ENCODE measurements at places on chromosomes 5 and 9.

- DNase-seq, result no peak
Observed at GRCh38 chr5:172722327-172722815, 48.6 kb downstream of the DUSP1 start.

DNA sequence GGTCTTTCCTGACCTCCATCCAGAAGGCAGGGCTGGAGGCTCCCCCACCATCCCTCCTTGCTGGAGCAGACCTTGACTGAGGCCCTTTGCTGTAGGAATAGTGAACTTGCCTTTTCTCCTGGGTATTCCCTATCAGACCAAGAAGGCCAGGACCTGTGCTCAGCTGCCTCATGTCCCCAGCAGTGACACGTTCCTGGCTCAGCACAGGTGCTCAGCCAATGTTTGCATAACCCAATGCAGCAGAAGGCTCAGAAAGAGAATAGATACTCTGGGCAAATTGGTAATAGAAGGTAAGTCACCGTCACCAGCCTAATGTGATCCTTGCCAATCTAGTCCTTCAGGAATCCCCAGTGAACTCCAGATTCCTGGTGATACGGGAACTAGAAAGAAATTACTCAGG is 96.4 kb downstream of the ACTL7B start:
- no peak for DNase-seq

DNA sequence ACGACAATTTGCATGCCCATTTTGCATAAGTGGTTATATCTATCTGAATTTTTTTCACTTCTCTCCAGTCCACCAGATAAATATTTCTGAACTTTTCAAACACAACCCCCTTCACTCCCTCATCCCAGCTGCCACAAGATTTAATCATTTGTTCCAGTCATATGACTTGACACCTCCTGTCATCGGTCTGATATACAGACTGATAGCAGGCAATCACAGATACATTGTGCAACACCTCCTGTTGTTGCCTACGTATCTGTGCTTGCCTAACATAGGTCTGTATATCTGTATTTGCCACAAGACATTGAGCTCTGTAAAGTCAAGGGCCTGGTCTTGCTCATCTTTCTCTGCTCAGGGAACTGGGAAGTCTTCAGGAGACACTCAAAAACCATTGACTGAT is 65.6 kb downstream of the GNA14 start:
- DNase-seq, result no peak

DNA sequence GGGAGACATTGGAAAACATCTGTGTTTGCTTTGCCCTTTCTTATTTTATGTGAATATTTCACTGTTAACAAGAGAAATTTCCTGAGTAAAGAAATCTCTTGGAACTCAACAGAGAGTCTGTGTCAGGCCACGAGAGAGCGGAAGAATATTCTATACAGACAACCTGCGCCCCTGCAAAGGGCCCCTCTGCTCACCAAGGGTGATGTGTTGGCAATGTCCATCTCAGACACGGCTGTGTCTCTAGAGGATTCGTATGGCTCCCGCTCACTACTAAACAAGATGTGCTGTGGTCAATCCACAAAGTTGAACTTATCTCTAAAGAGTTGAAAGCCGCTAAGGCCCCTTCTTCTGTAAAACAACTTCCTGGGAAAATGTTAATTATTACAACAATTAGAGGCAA is 241.0 kb upstream of the IRX1 start:
- DNase-seq, result no peak

DNA sequence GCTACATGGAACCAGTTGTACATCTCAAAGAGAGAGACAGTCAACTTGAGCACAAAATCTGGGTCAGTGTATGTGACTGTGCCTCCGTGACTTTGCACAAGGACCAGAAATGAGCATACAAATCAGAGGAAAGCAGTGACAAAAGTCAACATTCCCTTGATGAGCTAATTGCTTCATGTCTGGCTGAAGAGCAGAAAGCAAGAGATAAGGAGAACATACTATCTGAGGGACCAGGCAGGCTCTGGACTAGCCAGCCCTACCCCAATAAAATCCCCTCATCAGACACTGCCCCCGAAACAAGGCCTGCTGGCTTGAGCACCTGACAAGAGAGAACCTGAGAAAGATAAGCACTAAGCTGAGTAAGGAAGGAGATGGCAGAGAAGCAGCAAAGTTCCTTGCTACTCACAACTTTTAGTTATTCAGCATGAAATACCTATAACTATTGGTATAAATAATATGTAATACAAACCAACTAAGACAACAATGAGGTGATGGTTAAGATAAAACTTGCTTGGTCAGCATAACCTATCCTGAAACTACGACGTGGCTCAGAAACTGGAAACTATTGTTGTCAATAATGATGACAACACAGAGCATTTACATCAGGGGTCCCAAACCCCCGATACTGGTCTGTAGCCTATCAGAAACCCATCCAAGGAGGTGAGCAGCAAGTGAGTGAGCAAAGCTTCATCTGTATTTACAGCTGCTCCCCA is 9.5 kb downstream of the SIL1 start:
- DNase-seq, result no peak

DNA sequence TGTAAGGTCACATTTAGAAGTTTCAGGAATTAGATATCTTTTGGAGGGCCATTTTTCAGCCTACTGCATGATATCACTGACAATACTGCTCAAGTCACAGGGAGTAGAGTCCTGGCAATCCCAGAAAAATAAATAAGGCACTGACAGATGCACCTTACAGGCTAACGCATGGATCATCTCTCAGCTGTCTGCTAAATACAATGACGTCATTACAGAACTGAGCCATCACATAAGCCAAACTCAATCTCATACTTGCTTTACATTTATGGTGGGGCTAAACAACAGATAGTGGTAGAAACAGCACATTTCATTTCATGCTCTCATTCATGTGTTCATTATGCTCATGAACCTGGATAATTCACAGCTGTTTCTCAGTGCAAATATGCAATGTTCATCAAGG is 243.7 kb downstream of the SEMA5A start:
- DNase-seq, result no peak

DNA sequence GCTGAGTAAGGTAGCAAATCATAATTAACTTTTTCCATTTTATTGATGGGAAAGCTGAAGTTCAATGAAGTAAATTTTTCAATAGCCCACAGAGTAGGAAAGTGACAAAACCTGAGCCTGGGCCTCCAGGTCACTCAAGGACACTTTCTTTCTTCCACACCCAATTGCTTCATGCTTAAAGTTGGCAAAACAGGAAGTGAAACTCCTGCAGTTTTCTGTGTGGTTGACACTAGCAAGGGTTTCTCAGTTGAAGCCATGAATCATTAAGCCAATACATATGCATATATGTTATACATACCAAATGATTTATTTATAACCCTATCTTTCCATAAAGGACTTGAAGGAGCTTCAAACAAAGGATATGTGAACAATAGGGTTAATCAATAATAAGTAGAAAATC is 13.9 kb downstream of the TLR4 start:
- no peak for DNase-seq

DNA sequence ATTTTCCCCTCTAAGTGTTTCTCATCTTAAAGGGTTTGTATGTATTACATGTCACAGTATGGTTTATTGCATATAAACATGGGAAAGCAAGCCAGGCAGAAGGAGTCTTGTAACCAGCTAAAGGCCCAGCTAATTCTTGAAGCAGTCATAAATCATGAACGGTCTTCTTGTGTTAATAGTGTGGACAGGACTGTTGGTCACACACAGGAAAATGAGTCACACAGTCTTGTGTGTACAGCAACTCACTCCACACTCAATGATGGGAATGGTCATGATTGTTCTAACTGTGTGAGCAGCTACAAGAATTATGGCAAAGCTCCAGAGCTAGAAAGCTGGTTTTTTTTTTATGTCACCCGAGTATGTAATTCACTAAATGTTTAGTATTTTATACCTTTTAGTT is 123.9 kb downstream of the GHR start:
- DNase-seq, result no peak

DNA sequence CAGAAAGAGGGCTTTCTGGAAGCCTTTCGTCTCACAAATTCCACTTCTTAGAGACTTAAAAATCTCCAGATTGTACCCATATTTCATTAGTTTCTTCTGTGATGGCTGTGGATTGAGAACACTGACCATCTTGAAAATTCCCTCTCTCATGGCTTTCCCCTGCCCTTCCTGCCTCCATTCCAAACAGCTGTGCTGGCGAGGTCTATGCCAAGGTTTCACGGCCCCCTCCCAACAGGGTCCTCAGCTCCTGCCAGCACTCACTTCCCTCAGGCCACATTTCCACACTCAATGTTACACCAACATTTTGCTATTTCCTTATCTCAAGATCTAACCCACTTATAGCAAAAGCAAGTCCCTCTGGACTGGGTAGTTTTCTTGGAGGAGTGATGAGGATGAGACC is 40.3 kb upstream of the EQTN start:
- DNase-seq, result no peak

GRCh38 chr5:38410304-38410990 is 146.0 kb downstream of the LIFR start:
- DNase-seq, result no peak

GRCh38 chr5:93793159-93793781 is 51.9 kb upstream of the POU5F2 start:
- no peak for DNase-seq

- DNase-seq, result peak; percentile 13
Observed at GRCh38 chr5:6373081-6373846, 5.1 kb downstream of the MED10 start.

GRCh38 chr9:70883056-70883455 is 238.4 kb downstream of the TRPM3 start:
- DNase-seq, result no peak

- DNase-seq, result no peak
Observed at GRCh38 chr5:50606179-50606578, 60.3 kb upstream of the PARP8 start.

DNA sequence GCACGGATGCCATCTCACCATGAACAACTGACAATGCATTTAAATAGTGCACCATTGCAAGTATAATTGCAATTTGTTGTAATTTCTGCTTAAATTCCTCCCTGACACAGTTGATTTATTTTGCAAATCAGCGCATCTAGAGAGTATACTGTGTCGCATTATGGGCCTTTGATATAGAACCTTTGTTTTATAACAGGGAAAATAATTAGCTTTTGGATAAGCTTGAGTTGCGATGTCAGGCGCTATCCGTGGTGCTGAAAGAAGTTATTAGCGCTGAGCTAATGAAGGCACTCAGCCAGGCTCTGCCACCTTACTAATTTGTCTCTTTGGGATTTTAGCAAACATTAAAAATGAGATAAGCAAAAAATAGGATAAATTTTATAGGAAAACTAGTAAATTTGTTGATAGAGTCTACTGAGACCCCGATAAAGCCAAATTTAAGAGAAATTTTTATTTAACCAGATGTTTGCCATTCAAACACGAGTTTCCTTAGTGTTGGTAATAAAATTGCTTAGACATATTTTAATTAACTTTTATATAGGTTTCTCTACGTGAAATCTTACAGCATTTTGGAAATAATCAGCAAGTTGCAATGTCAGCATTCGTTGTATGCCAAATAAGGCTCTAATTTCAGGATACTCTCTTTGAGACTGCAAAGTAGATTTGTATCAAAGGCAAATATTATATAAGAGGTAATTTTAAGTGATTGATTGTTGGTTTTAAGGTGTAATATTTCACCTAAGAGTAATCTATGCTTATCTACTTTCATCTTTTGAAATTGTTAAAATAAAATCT is 355.5 kb downstream of the TLR4 start:
- peak; percentile 25 for DNase-seq

DNA sequence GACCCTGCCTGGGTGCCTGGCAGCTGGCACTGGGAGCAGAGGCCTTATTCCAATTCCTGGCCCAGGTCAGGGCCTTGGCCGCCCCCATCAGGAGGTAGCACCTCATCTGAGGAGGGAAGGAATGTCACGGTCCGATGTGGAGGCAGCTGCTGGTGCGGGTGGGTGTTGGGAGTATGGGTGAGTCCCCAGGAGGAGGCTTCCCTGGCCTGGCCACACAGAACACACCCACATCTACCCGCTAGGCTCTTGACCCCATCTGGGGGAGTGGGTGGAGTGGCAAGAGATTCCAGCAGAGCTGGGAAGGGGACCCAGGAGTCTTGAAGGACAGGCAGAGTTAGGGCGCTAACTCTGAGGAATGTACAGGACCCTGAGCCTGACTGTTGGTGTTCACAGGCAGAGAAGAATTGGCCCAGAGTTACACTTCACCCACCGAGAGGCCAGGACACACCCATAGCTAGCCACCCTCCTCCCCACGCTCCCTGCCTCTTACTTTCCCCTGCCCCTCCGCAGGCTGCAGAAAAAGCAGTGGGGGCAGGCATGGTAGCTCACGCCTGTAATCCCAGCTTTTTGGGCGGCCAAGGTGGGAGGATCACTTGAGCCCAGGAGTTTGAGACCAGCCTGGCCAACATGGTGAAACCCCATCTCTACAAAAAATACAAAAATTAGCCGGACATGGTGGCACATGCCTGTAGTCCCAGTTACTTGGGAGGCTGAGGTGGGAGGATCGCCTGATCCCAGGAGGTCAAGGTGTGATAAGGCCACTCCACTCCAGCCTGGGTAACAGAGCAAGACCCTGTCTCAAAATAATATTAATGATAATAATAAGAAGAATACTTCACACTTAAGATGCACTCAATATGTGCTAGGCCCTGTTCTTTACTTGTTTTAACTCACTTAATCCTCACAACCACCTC is 6.0 kb downstream of the OLFML2A start:
- DNase-seq, result no peak

DNA sequence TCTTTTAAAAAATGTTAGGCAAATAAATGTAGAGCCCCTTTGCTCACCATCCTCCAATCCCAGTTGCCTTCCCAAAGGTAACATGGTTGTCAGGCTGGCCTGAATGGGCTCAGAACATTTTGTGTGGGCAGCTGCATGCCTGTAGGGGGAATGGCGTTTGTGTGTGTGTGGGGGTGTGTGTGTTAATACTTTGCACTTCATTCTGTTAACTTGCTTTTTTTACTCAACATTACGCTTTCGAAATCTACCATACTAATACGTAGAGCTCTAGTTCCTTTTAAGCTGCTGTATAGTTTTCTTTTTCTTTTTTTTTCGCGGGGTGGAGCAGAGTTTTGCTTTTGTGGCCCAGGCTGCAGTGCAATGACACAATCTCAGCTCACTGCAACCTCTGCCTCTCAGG is 14.0 kb downstream of the MYOZ3 start:
- DNase-seq, result no peak
